ENCODE measurements at places on chromosomes 2 and 18. TPM values are rescaled to one million over a fixed set of nuclear protein-coding genes. Genes with fewer than 3 reads are reported as not detected.

Gene ACADL
- not detected for total RNA-seq

Gene EML4
- total RNA-seq = 29.1 TPM

Gene REG3A
- total RNA-seq = not detected

Gene PCARE
- total RNA-seq = not detected

All from bronchus fibroblast of lung (primary cell).